Stimulated activated CD4-positive, alpha-beta T cell treated with anti-CD3 and anti-CD28 coated beads, Interleukin-1b, Interleukin-23, amount 100 ng/mL, for 48 hours (primary cell): ENCODE measurements at places on chromosomes 6 and 20.

- DNase-seq = peak; percentile 10
Observed at GRCh38 chr6:31094389-31094881, 17.9 kb downstream of the C6orf15 start.

DNA sequence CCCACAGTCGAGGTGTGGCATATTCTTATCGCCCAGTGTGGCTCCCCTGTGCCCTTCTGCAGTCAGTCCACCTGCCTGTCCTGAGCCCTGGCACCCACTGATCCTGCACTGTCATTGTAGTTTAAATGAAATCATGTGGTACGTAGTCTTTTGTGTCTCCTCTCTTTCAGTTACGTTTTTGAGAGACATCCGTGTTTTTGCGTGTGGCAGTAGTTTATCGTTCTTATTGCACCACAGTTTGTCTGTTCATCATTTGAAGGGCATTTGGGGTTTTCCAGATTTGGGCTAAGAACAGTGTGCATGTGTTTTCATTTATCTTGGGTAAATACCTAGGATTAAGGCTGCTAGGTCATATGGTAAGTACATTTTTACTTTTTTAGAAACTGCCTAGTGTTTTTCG lies 49.3 kb downstream of the SPATA2 start:
- no peak for DNase-seq

DNA sequence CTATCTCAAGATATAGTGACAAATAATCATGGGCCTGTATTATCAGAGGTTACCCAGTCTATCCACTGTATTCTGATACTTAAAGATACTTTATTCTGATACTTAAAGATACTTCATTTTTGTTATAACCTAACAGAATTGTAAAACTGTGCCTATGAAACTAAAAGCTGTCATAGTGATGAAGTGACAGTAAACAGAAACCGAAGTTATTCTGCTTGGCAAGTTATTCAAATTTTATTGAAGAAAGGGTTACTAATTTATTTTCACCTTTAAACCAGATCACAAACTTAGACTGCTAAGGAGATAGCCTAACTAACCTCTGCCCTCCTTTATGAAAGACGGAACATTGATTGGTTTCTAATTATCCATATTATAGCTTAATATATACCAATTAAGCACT lies 604.6 kb upstream of the IMPG1 start:
- DNase-seq = no peak

- no peak for DNase-seq
Observed at GRCh38 chr6:6595952-6596351, 7.4 kb downstream of the LY86 start.

- no peak for DNase-seq
Observed at GRCh38 chr20:12790859-12791258, 217.9 kb upstream of the SPTLC3 start.

DNA sequence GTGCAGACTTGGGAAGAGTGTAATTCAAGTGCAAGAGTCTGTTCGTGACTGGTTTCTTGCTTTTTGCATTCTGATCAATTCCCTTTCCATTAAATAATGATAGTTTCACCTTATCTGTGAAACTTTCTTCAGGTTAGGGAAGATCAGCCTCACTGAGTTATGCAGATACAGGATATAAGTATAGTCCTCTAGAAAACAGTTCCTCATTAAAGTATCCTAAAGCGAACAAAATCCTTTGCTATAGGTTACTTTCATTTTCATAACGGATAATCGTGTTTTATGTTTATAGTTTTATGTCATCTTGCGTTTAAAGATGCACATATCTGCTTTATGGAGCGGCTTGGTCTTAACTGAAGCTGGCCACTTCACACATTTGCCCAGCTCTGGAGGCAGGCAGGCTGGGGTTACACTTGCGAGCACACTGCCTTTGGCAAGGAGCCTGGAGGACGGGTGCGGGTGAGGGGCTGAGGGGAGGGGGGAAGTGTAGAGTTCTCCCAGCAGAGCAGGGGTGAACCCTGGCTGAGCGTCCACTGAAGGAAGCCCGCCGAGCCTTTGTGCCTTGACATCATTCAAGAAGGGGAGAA lies 123.5 kb upstream of the IFNGR1 start:
- DNase-seq = no peak

DNA sequence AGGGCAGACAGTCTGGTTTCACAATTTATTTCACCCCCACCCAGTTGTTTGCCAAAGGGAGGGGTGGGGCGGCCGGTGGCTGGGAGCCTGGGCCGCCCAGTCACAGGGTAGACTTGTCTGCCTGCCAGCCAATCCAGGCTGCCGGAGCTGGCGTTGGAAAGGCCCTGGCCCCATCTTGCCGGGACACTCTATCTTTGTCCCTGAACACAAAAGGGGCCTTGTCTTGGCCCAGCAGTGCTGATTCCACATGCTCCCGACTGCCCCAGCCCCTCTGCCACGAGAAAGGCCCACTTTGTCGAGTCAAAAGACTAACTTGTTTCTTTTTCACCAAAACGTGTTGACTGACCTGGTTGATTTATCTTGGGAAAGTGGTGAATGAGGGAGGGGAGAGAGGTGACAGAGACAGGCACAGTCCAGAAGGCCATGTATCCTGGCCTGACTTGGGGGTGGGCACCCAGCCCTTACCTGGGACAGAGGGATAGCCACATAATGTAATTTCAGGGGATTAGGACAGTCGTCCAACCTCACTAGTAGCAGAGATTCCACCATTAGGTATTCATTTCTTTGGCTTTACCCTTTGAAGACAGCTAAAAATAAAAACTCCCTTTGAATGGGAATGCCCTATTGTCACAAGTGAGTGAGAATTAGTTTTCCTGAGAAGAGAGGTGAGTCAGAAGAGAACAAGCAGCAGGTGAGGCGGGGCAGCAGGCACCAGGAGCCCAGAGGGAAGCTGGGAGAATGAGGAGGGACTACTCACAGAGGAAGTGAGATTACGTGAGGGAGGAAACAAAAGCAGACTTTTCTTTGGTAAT lies 67.0 kb upstream of the SIRPA start:
- no peak for DNase-seq

DNA sequence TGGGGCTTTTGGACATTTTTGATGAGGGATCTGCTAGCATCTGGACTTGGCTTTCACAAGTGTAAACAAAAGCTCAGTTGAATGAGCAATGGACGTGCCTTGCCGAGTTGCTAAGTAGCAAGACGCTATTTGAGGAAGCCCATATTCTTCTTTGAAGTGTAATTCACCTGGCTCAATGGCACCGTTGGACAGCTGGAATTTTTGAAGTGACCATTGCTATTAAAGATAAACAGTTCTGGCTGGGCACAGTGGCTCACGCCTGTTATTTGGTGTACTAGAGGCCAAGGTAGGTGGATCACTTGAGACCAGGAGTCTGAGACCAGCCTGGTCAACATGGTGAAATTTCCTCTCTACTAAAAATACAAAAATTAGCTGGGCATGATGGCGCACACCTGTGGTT lies 88.8 kb upstream of the SOX4 start:
- no peak for DNase-seq

- no peak for DNase-seq
Observed at GRCh38 chr20:7858734-7859250, 81.5 kb downstream of the HAO1 start.

- no peak for DNase-seq
Observed at GRCh38 chr20:47265984-47266383, 90.5 kb downstream of the ZMYND8 start.

DNA sequence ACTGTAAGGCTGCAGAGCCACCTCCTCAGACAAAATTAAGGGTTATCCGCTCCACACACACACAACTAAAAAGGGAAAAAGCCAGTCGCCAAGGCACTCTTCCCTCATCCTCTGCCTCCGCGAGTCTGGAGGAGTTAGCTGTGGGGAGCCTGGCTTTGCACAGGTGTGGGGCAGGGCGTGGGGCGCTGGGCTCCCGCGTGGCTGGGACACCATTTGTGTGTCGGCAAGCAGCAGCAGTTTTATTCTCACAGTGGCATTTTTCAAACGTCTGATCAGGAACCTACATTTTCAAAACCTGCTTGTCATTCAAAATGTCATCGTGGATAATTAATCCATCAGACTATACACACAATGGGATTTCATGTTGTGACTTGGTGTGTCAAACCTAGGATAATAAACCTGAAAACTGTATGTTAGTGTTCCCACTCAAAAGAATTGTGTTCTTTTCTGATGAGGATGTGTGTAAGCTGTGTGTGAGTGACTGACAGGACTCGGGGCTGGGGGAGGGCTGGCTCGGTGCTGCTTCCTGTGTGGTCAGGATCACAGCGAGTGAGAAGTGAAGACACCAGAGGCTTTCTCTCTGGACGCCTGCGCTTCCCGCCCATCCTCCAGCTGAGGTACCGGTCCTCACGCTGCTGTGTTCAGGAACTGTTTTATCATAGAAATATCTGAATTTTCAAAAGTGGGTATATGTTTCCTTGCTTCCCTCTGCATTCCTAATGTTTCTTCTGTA lies 83.1 kb downstream of the IRF4 start:
- DNase-seq = peak; percentile 85

DNA sequence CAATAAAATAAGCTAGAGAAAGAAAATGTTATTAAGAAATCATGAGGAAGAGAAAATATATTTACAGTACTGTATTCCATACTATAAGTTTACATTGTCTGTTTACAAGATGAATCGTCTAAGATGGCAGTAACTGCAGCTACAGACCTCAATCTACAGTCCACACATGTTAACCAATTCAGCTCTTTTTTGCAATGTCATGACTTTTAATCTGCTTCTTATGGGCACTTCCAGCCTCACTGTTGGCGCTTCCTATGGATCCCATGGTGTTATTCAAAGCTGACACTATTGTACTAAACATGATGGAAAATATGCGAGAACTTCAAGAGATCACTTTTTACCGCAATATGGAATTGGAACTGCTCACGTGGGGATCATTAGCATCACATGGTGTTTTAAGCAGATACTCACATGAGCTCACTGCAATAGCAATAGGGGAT lies 451.5 kb upstream of the CITED2 start:
- no peak for DNase-seq

- no peak for DNase-seq
Observed at GRCh38 chr20:4820806-4821518, 99.3 kb downstream of the PRND start.

DNA sequence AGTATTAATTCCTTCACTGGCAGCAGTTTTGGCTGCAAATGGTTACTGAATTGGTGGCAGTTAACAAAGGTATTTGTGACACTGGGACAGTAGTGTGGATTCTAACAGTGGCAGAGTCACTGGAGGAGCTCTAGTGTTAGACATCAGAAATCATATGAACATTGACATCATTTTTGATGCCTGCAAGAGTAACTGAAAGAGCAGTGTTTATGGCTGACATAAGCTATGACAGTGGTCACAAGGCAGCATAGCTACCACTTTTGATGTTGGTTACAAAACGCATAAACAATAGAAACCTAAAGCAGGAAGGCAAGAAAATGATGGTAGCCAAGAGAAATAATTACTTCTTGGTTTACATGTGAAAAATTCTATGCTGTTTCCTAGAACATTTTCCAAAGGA lies 326.7 kb upstream of the MAN1A1 start:
- no peak for DNase-seq

- DNase-seq = peak; percentile 5
Observed at GRCh38 chr6:131949909-131950766, 1.0 kb downstream of the CCN2 start.

DNA sequence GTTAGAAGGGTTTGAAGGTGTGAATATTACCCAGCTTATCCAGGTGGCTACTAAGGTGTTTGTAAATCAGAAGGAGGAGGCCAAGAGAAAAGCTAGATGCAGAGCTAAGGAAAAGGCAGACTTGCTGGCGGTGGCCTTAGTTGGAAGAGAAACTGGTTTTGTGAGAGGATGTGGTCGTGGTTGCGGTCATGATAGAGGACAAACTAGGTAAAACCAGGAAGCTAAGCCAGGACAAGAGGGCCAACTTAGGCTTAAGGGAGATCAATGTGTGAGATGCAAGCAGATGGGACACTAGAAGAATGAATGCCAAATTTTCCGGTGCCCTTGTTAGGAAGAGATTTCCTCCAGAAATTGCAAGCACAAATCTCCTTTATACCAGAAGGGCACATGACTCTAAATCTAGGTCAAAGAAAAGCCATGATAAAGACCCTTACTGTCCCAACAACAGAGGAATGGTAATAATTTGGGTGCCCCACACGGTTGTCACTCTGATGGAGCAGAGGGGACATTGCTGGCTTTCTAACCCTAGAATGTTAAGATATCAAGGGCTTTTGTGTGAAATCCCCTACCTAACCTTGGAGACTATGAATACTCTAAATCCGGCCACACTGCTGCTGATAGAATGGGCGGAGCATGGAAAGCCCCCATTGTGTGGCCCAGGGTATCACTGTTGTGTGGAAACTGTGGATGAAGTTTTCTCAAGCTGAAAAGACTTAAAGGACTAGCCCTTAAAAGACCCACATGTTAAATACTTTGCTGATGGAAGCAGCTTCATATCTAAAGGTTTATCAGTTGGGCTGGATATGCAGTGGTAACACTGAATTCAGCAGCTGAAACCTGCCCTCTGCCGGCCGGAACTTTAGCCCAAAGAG lies 7.8 kb downstream of the IL22RA2 start:
- DNase-seq = no peak

GRCh38 chr20:44449864-44450263 lies 25.8 kb upstream of the TTPAL start:
- DNase-seq = no peak

DNA sequence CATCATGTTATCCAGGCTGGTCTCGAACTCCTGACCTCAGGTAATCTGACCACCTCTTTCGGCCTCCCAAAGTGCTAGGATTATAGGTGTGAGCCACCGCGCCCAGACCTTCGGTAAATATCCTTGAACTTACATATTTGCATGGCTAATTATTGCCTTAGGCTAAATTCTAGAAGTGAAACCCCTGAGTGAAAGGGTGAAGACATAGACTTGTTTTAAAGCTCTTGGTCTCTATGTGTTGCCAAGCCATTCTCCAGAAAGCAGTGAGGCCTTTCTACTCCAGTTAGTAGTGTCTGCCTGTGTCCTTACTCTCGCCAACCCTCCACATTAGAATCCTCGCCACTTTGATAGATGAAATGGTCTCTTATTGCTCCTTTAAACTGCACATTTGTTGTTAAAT lies 2.6 kb upstream of the NOTCH4 start:
- DNase-seq = no peak

DNA sequence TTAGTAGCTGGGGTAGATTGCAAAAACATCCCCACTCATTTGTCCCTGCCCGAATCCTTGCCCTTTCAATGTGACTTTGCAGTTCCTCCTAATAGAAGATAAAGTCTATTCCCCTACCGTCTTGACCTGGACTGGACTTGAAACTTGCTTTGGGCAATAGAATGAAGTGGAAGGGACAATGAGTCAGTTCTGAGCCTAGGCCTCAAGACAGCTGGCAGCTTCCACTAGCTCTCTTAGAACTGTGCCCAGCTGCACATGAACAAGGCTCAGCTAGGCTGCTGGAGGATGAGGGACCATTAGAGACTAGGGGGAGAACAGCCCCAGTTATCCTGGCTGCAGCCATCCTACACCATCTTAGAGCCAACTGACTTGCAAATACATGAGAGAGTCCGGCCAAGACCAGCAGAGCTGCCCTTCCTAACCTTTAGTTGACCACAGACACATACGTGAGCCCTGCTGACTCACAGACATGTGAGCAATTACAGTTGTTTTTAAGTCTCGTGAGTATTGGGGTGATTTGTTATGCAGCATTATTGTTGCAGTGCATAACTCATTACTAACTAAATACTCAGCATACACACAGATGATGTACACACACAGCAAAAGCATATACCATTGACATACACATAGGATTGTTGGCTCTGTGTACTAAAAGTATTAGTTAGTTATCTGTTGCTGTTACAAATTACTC lies 105.5 kb downstream of the DHX35 start:
- DNase-seq = no peak
